ENCODE measurements at places on chromosomes 3 and 15.

DNA sequence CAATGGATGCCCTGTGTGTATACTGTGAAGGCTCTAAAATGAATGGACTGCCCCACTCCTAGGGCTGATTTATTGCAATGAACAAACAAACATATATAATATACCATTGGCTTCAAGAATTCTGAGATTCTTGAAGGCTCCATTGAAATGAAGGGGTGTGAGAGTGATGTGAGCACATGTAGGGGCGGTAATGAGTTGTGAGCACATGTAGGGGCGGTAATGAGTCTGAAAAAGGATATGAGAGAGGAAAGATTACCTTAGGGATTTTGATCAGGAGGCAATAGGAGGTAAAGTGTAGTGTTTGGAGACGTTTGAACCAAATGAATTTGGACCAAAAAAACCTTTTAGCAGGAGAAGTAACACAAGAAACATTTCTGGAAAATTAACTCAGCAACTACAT, 3.7 kb downstream of the FAM162A start:
- no peak for DNase-seq

- DNase-seq = no peak
Measured at GRCh38 chr3:98855806-98856400, 45.6 kb downstream of the DCBLD2 start.

DNA sequence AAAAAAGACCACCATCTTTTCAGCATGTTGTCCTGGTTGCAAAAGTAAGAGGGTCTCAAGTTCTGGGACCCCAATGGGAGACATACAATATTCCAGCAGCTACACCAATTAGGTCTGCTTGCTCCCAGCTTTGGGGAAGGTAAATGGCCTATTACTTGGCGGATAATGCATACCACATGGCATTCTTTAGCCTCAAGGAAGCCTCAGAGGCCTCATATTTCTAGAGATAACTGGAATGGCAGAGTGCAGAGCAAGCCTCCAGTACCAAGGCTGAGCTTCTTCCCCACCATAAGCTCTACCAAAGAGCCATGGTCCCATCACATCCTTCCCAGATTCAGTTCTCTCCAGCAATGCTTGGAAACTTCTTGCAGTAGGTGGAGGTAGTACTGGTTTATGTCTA, 493.8 kb downstream of the SHQ1 start:
- DNase-seq = no peak

- DNase-seq = no peak
Measured at GRCh38 chr3:66582721-66583423, 82.0 kb upstream of the LRIG1 start.

DNA sequence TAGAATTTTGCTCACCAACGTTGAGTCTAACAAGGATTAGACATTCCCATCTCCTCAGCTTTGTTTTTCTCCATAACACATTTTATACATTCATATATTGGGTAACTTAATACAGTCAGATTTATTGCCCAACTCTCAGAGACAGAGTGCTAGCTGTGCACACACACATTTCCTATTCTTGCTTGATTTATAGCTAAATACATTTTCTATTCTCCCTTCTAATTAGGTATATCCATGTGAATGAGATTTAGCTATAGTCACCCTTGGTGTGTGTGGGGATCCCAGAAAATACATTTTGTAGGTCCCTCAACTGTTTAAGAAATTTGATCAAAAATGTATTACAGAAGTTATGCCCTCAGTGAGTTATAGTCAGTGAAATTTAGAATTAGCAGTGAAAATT, 715.4 kb downstream of the NSUN3 start:
- no peak for DNase-seq

DNA sequence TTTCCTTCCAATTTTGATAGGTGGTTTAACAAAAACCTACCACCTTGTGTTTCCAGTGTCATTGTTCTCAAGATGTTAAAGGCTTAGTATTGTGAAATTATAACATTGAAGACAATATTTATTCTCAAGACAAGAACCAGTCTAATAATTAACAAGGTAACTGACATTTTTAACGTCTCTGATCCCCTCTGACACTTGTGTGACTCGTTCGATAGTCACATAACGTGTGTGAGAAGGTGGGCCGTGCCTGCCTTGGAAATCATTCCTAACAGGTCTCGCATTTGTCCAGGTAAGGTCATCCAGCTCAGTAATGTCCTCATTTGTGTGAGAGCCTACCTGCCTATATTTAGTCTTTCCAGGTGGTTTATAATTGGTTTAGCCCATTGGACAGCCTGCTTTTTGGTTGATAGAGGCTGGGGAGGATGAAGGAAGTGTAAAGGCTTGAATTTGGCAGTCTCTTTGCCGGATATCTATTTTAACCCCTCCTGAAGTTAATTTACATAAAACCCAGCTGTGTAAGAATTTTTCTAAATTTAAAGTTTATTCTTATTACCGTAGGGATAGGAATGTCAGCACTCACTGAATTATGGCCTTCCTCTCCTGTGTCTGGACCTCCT, 94.4 kb downstream of the AKAP13 start:
- DNase-seq = no peak

GRCh38 chr3:76016769-76017439, 231.6 kb upstream of the ZNF717 start:
- DNase-seq = no peak

DNA sequence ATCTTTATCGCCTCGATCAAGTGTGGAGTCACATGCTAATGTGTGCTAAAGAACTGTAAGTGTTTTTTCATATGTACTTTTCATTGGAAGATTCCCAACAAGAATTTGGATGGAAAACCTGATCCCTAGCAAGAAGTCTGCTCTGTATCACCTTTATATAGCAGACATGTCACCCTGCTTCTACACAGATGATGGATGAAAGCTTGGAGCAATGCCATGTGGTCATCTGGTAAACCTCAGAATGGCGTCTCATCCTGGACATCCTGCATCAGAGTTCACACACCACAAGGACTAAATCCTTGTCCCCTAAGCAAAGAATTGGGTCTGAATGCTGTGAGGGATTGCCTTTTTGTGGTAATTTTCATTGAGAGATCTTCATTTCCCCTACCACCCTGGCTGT, 42.1 kb upstream of the CTDSPL start:
- DNase-seq = no peak
